ENCODE measurements at places on chromosomes 2 and 18.

DNA sequence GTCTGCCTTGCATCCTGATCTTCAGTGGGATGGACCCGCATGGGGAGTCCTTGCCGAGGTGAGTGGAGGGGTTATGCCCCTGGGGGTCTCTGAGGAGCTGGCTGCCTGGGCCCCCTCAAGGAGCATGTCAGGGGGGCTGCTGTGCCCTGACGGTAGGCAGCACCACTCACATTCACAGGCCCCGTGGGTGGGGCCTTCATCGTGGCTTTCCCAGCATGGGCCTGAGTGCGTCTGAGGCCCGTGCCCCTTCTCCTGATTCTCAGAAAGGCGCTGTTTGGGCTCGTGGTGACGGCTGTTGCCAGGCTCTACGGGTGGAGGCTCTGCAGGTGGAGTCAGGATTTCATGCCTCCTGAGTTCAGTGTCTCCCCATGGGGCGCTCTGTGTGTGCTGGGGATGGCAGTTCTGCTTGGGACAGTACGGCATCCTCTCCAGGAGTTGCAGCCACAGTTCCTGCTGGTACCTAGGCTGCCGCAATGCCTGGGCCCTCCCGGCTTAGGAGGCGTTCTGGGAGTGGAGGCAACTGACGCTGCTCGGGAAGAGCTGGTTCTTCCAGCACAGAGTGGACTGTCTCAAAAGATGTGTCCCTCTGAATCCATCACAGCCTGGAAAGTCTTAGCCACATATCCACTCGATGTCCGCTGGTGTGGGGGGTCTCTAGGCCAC, 57.3 kb downstream of the NTSR2 start:
- DNase-seq = no peak

DNA sequence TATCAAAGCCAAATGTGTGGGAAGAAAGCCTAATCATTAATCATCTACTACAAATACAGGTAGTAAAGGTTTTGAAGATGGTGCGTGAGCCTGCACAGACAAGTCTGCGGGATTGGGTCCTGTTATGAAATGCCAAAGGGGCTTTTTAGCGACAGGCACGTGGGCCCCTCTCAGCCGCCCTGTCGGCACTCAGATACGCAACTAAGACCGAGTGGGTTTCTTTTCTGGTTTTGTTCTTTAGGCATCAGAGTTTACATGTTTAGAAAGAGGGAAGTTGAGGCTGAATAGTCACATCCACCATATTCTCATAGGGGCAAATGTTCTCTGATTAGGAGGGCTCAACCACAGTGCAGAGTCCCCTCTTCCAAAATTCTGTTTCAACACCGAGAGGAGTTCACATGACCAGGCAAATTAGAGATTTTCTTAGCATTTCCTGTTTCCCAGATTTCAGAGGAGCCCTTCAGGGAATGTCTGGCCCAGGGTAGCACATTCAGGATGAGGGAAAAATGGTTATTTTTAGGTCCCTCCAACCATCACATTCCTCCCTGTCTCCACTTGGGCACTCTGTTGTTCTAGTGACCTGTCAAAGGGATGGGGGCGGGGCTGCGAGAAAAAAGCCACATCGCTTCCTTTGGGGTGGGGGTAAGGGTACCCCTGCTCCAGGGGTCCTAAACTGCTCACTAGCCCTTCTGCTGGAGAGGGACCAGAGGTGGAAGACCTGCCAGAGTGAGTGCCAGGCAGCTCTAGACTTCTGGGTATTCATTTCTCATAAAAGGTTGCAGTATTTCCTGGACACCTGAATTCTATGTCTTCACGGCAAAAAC, 159.2 kb downstream of the BCL2 start:
- no peak for DNase-seq

- no peak for DNase-seq
These were observed 849 bp downstream of the AQP4 start for GRCh38 chr18:26864658-26865057.

DNA sequence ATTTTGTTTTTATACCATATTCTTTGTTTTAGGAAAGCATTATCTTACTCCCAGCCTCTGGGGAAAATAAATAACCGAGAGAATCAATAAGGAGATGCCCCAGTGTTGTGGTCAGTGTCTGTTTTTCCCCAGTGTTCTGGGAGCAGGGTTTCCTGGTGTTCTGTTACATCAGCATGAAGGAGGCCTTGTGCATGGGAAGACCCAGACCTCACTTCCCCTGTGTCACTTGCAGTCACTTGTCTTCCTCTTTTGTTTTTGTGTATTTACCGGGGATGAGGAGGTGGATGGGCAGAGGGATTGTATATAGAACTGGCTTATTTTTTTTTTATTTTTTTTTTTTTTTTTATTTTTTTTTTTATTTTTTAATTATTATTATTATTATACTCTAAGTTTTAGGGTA, 45.0 kb upstream of the MGAT5 start:
- DNase-seq = no peak

DNA sequence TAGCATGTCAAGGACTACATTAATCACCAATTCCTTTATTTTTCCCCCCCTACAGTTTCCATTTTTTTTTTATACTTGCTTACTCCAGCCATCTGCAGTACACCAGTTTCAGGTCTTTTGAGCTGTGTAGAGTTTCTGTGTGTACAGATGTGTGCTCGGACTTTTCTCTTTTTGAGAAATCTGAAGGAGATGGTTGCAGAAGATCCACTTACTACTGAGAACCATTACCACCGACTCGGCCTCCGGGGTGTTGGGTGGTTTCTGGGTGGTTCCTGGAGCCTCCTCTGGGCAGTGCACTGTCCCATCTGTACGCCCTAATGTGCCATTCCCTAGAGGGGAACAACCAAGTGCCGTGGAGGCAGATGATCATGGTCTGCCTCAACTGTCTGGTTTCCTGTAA, 15.4 kb upstream of the LYPD6B start:
- DNase-seq = no peak

DNA sequence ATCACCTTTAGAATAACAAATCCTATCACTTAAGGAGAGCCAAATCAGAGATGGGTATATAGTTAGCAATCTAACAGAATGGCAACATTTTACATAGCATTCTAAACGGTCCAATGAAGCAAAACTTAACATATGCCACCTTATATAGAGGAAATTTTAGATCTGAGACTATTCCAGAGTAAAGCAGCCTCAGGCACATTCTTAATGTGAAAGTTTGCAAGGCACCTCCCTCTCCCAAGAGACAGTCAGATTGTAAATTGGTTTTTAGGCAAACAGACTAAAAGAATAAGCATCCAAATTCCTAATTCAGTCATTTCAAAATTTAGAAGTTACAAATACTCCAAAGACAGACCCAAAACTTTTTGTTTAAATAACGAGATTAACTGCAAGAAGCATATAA, 292.9 kb downstream of the STK39 start:
- DNase-seq = no peak

GRCh38 chr18:57015451-57015850, 131.4 kb upstream of the BOD1L2 start:
- DNase-seq = no peak

DNA sequence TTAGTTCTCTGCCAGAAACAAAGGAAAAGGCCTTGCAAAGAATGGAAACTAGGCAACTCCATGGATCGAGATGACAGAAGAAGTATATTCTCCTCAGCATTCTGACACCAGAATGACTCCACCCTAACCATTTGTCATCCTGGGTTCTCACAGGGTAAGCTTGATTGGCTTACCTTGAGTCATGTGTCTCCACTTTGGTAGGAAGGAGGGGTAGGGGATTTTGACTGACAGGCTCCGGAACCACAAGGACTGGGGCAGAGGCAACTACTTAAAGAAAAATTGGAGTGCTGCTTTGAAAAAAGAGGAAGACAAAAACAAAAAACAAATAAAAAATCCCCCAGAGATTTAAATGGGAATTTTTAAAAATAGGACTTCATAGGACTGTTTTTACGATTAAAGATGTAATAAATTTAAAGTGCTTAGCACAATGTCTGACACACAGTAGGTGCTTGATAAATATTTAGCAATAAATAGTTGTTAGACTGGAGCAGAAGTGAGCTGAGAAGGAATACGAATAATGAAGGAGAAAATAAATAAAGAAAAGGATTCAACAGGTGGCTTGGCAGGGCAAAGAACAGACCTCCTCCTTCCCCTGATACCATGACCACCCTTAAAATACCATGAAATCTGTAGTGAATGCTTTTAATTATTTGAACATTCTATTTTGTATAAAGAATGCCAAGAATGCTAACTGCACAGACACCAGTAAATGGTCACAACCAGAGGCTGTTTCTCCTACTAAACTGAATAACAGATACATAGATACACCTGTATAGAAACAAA, 230.2 kb downstream of the CDCA7 start:
- DNase-seq = no peak
